ENCODE measurements at places on chromosomes 3 and 15.

DNA sequence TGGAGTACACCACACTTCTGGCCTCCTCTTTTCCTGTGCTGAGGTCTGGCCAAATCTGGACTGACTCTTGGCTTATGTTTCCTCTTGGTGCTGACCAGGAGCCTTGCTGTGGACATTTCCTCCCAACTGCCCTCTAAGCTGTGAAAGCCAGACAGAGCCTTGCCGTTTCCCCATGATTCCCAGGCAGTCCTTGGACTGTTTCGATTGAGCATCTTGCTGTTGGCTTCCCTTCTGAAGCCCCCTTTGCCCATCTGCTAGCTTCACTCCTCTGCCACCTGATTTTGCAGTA lies 110.5 kb downstream of the EPHB1 start:
- no peak for DNase-seq
- H3K27me3 ChIP-seq, result no peaks in the 10 kb centered on the region
- no peak overlapping the region for H3K27ac ChIP-seq
- H3K4me1 ChIP-seq, result peaks cover 3% of the 10 kb centered on the region
- no peaks in the 10 kb centered on the region for H3K36me3 ChIP-seq
- no peak overlapping the region for H3K4me3 ChIP-seq

DNA sequence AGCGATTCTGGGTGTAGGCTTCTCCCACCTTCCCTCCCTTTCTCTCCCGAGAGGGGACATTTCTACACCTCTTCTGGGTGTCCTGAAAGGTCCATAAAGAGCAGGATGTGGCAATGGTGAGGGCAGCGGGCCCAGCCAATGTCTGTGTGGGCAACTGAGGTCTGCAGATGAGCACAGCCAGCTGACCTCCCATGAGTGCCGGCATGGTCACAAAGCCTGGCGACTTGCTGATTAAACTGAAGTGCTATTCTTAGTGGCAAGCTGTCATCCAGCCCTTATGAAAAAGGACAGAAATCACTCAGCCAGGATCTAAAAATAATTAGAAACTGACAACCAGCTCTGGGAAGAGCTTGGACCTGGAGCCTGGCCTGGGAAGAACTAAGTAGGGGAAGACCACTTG lies 124.3 kb upstream of the RGMA start:
- H3K27me3 ChIP-seq, result no peaks in the 10 kb centered on the region
- no peak overlapping the region for H3K4me3 ChIP-seq
- no peak overlapping the region for H3K27ac ChIP-seq

GRCh38 chr3:110686701-110687100 lies 384.9 kb upstream of the NECTIN3 start:
- no peak overlapping the region for H3K4me3 ChIP-seq
- DNase-seq, result no peak
- no peaks in the 10 kb centered on the region for H3K4me1 ChIP-seq
- H3K27ac ChIP-seq, result no peak overlapping the region
- no peaks in the 10 kb centered on the region for H3K36me3 ChIP-seq

GRCh38 chr15:84034578-84035398 lies 200.8 kb upstream of the GOLGA6L4 start:
- DNase-seq, result no peak
- H3K4me1 ChIP-seq, result no peaks in the 10 kb centered on the region
- H3K27me3 ChIP-seq, result no peaks in the 10 kb centered on the region
- no peak overlapping the region for H3K4me3 ChIP-seq
- H3K36me3 ChIP-seq, result no peaks in the 10 kb centered on the region
- H3K27ac ChIP-seq, result no peak overlapping the region

- H3K27me3 ChIP-seq, result peaks cover 2% of the 10 kb centered on the region
- H3K27ac ChIP-seq, result no peak overlapping the region
- H3K36me3 ChIP-seq, result peaks cover 3% of the 10 kb centered on the region
- H3K4me1 ChIP-seq, result peaks cover 38% of the 10 kb centered on the region
- no peak for DNase-seq
Observed at GRCh38 chr3:14404631-14405359, 2.4 kb downstream of the SLC6A6 start.

DNA sequence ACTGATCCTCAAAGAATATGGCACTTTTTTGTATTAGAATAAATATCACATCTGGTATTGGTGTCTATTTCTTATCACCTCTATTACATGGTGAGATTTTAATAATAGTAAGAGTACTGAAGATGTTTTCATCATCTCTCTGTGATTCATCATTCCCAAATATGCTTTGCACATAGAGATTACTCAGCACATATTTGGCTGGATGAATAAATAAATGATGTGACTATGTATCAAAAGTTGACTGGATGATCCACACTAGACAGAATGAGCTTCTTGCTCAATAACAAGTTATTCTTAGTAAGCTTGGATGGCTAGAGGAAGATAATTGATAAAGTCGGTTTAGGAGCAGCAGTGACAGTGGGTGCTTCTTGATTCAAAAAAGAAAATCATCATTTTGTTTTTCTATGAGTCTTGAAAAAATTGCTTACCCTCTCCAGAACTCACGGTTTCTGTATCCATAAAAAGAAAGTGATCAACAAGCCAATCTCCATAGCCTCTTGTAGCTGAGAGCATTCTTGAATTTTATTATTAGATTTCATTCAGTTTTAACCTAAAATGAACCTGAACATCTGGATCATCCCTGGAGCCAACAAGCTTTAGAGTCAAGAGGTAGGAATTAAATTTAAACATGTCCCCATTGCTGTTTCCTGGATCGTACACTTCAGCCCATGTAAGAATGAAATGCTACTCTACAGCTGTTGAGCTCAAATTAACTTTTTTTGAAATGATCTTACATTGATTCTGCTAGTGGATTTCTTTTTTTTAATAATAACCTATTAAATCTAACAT lies 104.8 kb upstream of the OSTN start:
- H3K4me3 ChIP-seq, result no peak overlapping the region
- no peak overlapping the region for H3K27ac ChIP-seq
- H3K27me3 ChIP-seq, result no peaks in the 10 kb centered on the region
- no peak for DNase-seq
- no peaks in the 10 kb centered on the region for H3K36me3 ChIP-seq

- H3K27ac ChIP-seq, result no peak overlapping the region
- no peak overlapping the region for H3K4me3 ChIP-seq
- H3K36me3 ChIP-seq, result no peaks in the 10 kb centered on the region
Observed at GRCh38 chr3:114362815-114363214, 69.0 kb downstream of the TIGIT start.

- no peaks in the 10 kb centered on the region for H3K36me3 ChIP-seq
- H3K27ac ChIP-seq, result no peak overlapping the region
- no peaks in the 10 kb centered on the region for H3K4me1 ChIP-seq
Observed at GRCh38 chr3:171206283-171206682, 179.8 kb upstream of the SLC2A2 start.

- peaks cover 77% of the 10 kb centered on the region for H3K36me3 ChIP-seq
- no peak for DNase-seq
- H3K27me3 ChIP-seq, result no peaks in the 10 kb centered on the region
- H3K27ac ChIP-seq, result no peak overlapping the region
- peaks cover 6% of the 10 kb centered on the region for H3K4me1 ChIP-seq
Observed at GRCh38 chr15:65579762-65580161, 31.2 kb downstream of the INTS14 start.

DNA sequence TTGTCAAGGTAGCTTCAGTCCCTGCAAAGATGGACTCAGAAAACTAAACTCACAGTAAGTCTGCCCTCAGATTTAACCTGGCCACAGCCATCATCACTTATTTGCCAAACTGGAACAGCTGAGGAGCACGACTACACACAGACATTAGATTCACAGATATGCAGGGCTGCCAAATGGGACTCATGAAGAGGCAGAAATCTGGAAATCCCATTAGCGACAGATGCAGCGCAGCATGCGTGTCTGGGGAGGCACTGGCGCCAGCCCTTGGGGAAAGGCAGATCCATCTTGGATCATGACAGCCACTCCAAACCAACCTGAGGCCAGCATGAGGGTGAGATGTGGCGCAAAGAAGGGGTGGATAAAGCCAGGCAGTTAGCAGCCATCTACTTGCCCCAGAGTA lies 160.7 kb upstream of the TSC22D2 start:
- no peaks in the 10 kb centered on the region for H3K36me3 ChIP-seq
- no peak for DNase-seq
- no peaks in the 10 kb centered on the region for H3K4me1 ChIP-seq
- H3K4me3 ChIP-seq, result no peak overlapping the region
- H3K27me3 ChIP-seq, result no peaks in the 10 kb centered on the region

- no peaks in the 10 kb centered on the region for H3K36me3 ChIP-seq
- no peaks in the 10 kb centered on the region for H3K27me3 ChIP-seq
- no peak for DNase-seq
- no peak overlapping the region for H3K27ac ChIP-seq
- no peaks in the 10 kb centered on the region for H3K4me1 ChIP-seq
Observed at GRCh38 chr3:127446756-127447155, 143.8 kb downstream of the TPRA1 start.

DNA sequence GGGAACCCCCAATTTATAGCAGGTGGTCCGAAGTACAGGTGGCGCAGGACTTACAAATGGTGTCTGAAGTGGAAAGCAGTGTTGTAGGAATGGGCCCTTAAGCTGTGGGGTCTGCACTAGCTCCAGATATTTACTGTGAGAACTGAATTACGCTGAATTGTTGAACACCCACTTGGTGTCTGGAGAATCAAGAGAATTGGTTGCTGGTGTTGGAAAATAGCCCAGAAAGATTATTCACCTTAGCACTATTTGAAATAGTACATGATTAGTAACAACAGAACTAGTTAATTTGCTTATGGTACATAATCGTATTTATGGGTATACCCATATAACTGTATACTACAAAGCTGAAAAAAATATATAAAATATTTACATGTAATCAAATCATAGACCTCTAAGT lies 64.8 kb downstream of the ADAM10 start:
- no peak overlapping the region for H3K27ac ChIP-seq
- DNase-seq, result no peak
- H3K27me3 ChIP-seq, result no peaks in the 10 kb centered on the region
- H3K36me3 ChIP-seq, result peaks cover 3% of the 10 kb centered on the region

DNA sequence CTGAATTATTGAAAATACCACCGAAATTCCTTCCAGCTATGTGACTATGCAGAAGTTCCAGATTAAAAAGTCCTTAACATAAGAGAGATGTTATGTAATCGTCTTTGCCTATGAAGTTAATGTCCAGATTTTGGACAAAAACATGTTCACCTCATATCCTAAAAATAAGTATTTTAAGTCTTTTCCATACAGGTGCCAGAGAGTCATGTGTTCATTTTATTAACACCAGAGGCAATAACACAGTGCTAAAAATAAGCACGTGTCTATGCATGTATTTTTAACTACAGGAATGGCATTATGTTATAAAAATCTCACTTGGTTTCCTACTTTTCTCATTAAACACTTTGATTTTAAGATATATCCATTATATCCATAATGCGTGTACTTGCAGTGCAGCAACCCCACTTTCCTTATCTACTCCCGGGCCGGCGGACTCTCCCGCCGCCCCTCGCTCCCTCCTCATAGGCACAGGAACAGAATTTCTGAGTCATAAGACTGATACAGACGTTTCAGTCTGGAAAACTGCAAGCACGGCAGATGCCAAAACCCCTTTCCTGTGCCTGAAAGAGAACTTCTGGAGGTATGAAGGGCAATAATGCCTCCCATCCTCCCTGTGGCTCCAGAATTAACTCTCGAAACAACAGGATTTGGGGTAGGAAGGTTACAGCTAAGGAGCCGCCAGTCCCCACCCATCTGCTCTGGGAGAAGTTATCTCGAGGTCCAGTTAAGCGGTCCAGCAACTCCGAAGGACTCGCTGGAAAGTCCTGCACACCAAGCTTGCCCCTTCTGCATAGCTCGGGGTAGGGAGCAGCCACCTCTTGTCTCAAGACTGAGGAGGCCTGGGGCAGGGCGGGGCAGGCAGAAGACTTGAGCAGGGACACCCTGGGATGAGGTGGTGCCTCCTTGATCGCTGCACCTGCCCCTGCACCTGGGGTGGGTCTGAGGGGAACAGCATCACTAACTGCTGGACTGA lies 22.3 kb upstream of the PSTPIP1 start:
- no peak overlapping the region for H3K4me3 ChIP-seq
- no peaks in the 10 kb centered on the region for H3K4me1 ChIP-seq
- H3K27me3 ChIP-seq, result no peaks in the 10 kb centered on the region
- DNase-seq, result no peak
- H3K36me3 ChIP-seq, result no peaks in the 10 kb centered on the region
- H3K27ac ChIP-seq, result no peak overlapping the region

DNA sequence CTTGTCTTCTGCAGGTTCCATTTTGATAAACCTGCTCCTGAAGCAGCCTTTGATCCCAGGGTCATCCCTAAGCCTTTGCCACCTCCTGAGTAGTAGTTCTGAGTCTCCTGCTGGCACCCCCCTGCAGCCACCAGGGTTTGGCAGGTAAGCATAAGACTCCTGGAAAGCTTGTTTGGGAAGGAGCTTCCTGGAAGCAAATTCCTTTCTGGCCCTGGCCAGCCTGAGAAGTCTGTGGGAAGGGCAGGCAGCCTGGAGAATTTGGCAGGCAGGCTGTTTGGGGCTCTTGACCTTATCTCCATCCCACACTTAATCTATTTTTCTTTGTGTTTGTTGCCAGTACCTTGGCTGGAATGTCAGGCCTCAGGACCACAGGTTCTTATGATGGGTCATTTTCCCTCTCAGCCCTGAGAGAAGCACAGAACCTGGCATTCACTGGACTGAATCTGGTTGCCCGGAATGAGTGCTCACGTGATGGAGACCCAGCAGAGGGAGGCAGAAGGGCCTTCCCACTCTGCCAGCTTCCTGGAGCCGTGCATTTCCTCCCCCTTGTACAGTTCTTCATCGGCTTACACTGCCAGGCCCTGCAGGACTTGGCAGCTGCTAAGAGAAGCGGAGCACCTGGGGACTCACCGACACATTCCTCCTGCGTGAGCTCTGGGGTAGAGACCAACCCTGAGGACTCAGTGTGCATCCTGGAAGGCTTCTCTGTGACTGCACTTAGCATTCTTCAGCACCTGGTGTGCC lies 13.4 kb downstream of the ATRIP start:
- no peak overlapping the region for H3K4me3 ChIP-seq
- no peaks in the 10 kb centered on the region for H3K27me3 ChIP-seq
- peaks cover 50% of the 10 kb centered on the region for H3K36me3 ChIP-seq

- H3K27ac ChIP-seq, result no peak overlapping the region
- H3K27me3 ChIP-seq, result no peaks in the 10 kb centered on the region
- no peak overlapping the region for H3K4me3 ChIP-seq
- H3K36me3 ChIP-seq, result no peaks in the 10 kb centered on the region
- no peak for DNase-seq
Observed at GRCh38 chr3:131786386-131786785, 248.4 kb downstream of the CPNE4 start.

DNA sequence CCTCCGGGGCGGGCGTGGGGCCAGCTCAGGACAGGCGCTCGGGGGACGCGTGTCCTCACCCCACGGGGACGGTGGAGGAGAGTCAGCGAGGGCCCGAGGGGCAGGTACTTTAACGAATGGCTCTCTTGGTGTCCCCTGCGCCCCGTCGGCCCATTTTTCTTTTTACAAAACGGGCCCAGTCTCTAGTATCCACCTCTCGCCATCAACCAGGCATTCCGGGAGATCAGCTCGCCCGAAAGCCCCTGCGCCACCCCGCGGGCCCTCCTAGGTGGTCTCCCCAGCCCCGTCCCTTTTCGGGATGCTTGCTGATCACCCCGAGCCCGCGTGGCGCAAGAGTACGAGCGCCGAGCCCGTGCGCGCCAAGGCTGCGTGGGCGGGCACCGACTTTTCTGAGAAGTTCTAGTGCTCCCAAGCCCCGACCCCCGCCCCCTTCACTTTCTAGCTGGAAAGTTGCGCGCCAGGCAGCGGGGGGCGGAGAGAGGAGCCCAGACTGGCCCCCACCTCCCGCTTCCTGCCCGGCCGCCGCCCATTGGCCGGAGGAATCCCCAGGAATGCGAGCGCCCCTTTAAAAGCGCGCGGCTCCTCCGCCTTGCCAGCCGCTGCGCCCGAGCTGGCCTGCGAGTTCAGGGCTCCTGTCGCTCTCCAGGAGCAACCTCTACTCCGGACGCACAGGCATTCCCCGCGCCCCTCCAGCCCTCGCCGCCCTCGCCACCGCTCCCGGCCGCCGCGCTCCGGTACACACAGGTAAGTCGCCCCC lies at the start of gene THBS1:
THBS1 (plus strand) TSS at position 595 of the 757 bp plus-strand sequence. CDS start 779 bp downstream, outside the sequence.
- peak within 1 kb of the TSS; percentile 33 for H3K4me3 ChIP-seq
- H3K27ac ChIP-seq, result peak within 1 kb of the TSS; percentile 77
- peaks cover 5% of the 10 kb centered on the region for H3K4me1 ChIP-seq
- peaks cover 56% of the 10 kb centered on the region for H3K27me3 ChIP-seq
- H3K36me3 ChIP-seq, result no peaks in the 10 kb centered on the region

Data from thymus (tissue), 14 donors.